Suppressor macrophage (primary cell): ENCODE measurements at places on chromosomes 4 and X.
A peak's percentile ranks its signal among the peaks of the same experiment; 100 is the strongest.

GRCh38 chrX:13803116-13803515 lies 13.8 kb downstream of the GPM6B start:
- no peak for DNase-seq

- DNase-seq = peak; percentile 53
These were observed 147.2 kb downstream of the AFF2 start for GRCh38 chrX:148647651-148648050.

- DNase-seq = no peak
These were observed 265.9 kb downstream of the CBLL2 start for GRCh38 chrX:22538580-22538979.

DNA sequence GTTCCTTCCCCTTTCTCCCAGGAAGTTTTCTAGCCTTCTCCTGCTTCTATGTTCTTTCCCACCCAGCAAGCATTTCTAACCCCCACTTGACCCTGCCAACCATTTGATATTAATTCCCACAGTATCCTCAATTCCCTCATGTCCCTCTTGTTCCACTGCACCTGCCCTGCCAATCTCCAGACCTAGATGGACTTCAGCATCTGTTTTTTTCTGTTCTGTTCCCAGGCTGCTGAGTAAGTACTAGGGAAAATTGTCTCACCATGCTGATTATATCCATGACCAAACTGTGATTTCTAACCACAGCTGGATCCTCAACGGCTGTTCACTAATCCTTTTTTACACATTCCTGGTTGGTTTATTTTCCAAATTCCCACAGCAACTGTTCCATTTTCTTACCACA lies 37.7 kb downstream of the CLCN5 start:
- DNase-seq = no peak

DNA sequence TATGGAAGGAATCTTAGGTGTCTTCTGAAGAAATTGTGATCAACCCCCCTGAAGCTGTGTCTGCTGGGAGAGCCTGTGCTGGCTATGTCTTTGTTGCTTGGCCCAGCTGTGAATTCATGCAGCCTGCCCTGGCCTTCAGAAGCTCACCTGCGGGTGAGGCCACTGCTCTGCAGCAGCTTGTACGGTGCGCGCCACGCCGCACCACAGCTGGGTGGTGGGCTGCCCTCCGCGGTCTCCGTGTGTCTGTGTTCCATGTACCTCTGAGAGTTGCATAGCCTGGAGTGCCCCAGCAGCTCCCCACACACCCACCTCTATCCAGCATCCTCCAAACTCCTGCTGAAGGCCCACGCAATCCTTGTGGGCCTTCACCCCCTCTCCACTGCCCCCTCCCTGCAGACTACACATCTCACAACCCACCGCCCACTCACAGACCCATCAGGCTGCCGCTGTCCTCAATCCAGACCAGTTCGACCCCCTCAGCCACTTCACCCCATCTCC lies 65.6 kb downstream of the ENPP6 start:
- no peak for DNase-seq

GRCh38 chr4:8703401-8703696 lies 110.8 kb downstream of the CPZ start:
- DNase-seq = no peak

- DNase-seq = no peak
These were observed 2127.3 kb downstream of the PCDH7 start for GRCh38 chr4:32847461-32847860.

- DNase-seq = no peak
These were observed 255.3 kb downstream of the RAPGEF2 start for GRCh38 chr4:159358226-159358625.

- no peak for DNase-seq
These were observed 77.7 kb downstream of the GPR143 start for GRCh38 chrX:9687899-9688298.

DNA sequence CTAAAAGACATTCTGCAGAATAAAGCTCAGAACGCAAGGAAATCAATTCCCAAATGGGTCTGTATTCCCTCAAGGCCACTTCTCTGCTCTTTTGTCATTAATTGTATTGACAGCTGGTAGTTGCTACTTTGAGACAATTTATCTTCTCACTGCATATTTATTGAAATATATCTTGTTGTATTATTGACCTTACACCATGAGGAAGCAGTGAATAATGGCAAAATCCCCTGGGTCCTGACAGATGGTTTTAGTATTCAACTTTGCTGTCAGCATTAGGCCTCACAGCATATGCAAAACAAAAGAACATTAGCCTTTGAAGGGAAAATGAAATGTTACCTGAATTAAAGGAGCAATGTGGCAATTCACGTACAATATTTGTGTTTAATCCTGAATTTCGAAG lies 406.1 kb upstream of the TRAM1L1 start:
- no peak for DNase-seq

DNA sequence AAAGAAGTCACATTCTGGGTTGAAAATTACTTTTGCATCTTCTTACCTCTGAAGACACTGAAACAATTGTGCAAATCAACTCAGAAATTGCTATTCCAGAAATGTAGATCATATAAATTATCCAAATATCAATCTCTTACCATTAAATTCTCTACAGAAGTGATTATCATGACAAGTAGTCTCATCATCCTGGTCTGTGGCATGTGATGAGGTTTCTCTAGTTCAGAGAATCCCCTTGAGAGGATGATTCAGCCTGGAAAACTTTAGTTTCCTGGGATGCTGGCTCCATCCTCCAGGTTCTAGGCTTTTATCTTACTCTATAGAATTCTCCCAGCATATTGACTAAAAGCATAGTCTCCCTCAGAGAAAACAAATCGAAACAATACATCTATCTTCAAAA lies 76.2 kb upstream of the S100G start:
- DNase-seq = no peak

DNA sequence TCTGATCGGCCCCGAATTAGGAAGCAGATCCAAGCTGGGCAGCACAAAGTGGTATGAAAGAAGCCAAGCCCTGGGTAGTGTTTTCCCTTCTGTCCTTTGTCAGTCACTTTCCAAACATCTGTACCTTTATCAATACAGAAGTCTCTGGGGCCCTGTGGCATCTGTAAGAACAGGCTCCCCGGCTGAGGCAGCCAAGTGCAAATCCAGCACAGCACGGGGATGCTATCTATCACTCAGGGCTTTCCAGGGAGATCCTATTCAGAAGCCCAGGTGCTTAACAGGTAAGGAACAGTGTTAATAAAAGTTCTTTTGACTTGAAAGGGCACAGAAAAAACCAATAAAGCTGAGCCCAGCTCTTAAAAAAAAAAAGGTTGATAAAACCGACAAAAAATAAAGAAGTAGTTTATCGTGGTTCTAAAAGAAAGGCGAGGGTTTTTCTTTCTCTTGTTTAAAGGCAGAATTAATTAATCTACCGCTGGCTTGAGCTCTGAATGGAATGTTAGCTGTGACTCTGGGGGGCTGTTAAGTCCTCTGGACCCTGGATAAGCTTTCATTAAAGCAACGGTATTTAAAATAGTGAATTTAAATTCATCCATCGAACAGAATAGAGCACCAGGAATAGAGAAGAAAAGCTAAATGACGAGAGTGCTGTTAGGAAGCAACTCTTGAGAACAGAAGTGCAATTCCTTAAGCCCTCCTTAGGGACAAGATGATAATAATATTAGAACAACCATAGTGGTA lies 119.1 kb upstream of the GATB start:
- DNase-seq = no peak

GRCh38 chr4:107837776-107838618 lies 13.3 kb downstream of the SGMS2 start:
- DNase-seq = peak; percentile 90

GRCh38 chr4:27692158-27692557 lies 831.5 kb downstream of the STIM2 start:
- peak; percentile 45 for DNase-seq

- no peak for DNase-seq
These were observed 49.8 kb downstream of the SH3RF1 start for GRCh38 chr4:169220854-169221411.

- DNase-seq = peak; percentile 4
These were observed 67.7 kb downstream of the SLC4A4 start for GRCh38 chr4:71406459-71406963.

GRCh38 chr4:154506253-154506652 lies 14.7 kb upstream of the DCHS2 start:
- DNase-seq = no peak

GRCh38 chr4:73883306-73883705 lies 14.1 kb downstream of the CXCL1 start:
- no peak for DNase-seq

GRCh38 chr4:86586160-86586572 lies 7.9 kb upstream of the PTPN13 start:
- peak; percentile 57 for DNase-seq

DNA sequence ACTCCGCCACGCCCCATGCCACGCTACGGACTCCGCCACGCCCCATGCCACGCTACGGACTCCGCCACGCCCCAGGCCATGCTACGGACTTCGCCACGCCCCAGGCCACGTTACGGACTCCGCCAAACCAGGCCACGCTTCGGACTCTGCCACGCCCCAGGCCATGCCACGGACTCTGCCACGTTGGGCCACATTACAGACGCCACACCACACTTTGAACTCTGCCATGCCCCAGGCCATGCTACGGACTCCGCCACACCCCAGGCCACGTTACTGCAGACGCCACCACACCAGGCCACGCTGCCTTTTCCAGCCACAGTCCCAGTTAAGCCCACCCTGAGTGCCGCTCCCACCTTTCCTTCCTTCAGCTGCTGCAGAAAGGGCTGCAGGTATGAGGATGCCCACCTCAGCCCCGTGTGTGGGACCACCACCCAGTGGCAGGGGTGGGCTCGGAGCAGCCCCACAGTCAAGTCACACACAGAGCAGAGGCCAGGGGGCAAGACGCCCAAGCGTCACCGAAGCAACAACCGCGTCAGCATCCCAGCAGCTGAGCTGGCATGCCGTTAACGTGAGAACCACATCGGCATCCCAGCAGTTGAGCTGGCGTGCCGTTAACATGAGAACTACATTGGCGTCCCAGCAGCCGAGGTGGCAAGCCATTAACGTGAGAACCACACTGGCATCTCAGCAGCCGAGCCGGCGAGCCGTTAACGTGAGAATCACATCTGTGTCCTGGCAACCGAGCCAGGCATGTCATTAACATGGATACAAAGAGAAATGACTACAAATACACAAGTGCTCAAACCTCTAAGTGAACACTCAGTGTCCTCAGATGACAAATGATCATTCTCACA lies 26.4 kb downstream of the GAK start:
- no peak for DNase-seq

- no peak for DNase-seq
These were observed 121.2 kb upstream of the TET2 start for GRCh38 chr4:105025263-105026017.

- no peak for DNase-seq
These were observed 39.0 kb downstream of the FRMD7 start for GRCh38 chrX:132088864-132089263.

GRCh38 chr4:29560452-29560851 lies 1159.7 kb upstream of the PCDH7 start:
- no peak for DNase-seq

- DNase-seq = no peak
These were observed 68.2 kb downstream of the FAM193A start for GRCh38 chr4:2604614-2605013.

DNA sequence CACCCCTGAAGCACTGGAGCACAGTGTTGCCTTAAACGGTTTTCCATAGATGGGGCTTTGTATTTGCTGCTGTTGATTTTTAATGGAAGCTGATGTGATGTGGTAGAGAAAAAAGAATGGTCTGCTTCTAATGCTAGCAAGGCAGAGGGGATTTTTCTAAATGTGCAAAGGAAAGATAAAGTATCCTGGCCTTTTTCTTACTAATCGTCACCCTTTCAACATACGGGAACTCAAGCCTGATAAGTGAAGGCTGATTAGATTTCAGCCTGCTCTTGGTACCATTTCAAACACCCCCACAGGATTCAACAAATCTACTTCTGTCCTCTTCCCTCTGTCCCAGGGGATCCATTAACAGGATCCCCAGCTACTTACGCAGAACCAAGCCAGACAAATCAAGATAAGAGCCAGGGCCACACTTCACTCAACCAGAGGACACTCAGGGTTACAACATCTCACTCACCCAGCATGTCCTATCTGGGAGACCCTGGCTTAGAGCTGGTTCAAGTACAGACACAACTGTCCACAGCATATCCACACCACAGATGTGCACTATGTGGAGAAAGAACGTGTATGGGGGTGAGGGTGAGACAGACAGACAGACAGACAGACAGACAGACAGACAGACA lies 180.0 kb downstream of the SH3KBP1 start:
- DNase-seq = no peak

DNA sequence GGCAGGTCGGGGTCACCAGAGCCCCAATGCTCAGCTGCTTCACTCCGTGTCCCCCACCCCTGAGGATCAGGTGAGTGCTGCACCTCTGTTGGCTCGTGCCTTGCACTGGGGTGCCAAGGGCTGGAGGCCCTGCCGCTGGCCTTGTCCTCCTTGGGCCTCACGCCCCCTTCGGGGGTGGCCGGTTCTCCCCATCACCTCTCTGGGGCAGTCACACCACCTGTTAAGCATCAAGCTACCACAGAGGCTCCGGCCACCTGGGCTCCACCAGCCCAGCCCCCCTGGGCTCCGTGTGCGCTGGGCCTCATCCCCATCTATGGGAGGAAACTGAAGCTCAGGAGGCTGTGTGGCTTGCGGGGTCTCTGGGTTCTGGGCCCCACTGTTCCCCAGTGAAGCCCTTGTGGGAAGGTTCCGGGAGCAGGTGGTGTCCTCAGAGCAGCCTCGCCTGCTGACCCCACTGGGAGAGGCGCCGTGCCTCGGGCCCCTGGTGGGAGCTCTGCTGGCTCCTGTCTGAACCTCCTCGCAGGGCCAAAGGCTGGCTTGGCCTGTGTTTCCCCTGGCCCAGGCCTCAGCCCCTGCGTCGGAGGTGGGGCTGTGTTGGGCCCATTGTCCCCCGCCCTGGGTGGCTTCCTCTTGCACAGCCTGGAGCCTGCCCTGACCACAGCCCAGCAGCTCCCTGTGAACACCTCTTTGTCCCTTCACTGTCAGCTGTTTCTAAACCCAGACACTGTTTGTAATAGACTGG lies 30.8 kb downstream of the DOK7 start:
- no peak for DNase-seq

GRCh38 chr4:56680266-56680665 lies 830 bp downstream of the HOPX start:
- DNase-seq = no peak

GRCh38 chr4:140753329-140753728 lies 2.9 kb downstream of the TBC1D9 start:
- peak; percentile 59 for DNase-seq

DNA sequence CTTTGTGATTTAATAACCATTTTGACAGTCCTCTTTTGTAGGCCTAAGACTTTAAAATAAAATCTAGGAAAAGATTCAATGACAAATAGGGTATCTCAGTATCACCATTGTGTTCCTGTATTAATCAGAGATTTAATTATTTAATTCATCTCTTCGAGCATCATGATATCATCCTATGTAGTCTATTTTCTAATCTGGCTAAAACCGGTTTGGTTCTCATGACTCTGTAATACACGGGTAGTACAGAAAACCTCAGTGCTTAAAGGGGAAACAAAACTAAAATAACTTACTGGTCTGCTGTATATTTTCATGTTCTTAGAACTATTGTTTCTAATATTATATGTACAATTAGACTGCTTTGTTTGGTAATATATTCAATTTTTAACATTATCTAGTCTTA lies 23.7 kb upstream of the FBXW7 start:
- no peak for DNase-seq

- no peak for DNase-seq
These were observed 736.2 kb upstream of the GRID2 start for GRCh38 chr4:91567594-91567993.
